ENCODE measurements at places on chromosomes 6 and 20.

- DNase-seq = no peak
Observed at GRCh38 chr20:23565503-23566045, 2.7 kb downstream of the CST9L start.

DNA sequence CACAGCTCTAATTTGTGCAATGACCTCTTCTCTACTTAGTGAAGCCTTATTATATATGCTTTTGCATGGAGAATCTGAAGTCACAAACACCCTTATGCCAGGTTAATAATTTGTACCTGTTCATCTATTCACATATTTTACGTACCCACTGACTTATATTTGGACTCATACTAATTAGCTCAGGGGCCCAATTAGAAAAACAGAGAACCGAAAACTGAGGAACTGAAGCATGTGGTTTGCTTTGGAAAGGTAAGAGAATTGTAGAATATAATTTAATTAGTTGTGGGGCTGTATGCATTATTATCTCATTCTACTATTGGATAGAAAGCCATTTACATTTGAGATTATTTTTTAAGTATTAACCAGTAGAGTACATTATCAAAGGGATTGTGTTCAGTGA, 805.9 kb upstream of the CITED2 start:
- DNase-seq = no peak

- DNase-seq = no peak
Observed at GRCh38 chr6:118223316-118223715, 316.3 kb downstream of the SLC35F1 start.

DNA sequence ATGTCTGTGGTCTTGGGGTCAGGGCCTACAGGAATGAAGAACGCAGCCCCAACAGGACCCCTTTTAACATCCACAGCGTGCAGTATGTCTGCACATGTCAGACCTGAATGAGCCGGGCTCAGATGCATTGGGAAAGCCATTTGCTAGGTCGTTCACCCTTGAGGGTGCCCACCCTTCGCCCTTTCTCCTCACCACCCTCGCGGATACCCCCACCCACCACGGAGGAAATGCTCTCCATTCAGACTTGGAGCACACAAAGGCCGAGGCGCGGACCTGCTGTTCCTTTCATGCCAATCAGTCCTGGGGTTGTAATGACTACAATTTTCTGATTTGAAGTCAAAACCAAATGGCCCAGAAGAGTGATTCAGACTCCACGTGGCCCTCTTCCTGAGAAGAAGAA, 62.7 kb downstream of the EDN3 start:
- no peak for DNase-seq

DNA sequence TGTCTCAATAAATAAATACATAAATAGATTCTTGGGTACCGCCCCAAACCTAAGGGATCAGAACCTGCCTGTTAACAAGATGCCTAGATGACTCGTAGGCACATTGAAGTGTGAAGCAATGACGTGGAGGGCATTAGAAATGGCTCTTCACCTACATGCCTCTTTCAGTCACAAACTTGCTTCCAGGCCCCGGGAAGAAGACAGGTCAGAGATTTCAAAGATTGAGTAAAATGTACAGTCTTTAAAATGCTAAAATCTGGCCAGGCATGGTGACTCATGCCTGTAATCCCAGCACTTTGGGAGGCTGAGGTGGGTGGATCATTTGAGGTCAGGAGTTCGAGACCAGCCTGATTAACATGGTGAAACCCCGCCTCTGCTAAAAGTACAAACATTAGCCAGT, 480.8 kb upstream of the JARID2 start:
- DNase-seq = peak; percentile 67

Measured in suppressor macrophage treated with lipopolysaccharide for 1 hour (primary cell).